ENCODE measurements at places on chromosomes 2 and 18.

DNA sequence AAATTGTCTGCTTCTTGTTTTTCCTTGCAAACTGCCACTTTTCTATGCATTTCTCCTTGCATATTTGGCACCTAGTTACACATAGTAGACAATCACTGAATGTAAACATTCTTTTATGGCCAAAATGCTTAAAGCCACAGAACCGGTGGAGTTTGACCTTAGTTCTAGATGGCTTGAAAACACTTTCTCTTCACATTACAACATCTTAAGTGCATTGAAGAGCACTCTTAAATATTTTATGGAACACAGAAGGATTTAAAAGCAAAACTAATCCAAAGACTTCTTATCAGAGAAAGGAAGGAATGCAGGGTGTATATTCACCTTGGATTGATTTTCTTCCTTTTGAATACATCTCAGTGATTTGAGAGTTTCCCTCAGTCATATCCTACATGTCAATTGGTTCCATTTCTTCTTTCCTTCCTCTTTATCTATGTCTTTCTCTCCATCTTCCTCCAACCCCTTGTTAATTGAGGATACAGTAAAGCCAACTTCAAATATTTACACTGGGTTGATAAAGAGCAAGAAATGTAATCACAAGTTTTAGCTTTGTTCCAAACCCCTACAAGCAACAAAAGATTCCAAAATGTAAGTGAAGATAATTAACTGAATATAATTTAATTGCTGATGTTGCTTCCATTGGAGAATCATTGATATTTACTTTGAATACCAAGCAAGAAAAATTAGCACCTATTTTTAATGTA lies 548.0 kb downstream of the CNTNAP5 start:
- DNase-seq: no peak

DNA sequence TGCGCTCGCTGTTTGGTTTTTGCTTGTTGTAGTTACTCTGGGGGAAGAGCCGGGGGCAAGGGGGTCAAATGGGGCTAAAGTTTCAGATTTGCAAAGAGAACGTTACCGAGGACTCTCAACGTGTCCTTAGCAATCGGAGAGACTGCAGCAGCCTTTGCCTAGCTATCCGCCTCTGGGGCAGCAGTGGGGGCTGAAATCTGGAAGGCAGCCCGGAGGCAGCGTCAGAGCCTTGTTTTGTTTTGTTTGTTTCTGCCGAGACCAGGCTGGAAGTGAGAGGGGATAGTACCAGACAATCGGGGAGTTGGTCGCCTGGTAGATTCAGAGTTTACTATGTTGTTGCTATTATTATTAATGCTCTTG lies 1.2 kb downstream of the CDH20 start:
- no peak for DNase-seq

- DNase-seq: no peak
These were observed 8.6 kb downstream of the OXER1 start for GRCh38 chr2:42755191-42755880.

DNA sequence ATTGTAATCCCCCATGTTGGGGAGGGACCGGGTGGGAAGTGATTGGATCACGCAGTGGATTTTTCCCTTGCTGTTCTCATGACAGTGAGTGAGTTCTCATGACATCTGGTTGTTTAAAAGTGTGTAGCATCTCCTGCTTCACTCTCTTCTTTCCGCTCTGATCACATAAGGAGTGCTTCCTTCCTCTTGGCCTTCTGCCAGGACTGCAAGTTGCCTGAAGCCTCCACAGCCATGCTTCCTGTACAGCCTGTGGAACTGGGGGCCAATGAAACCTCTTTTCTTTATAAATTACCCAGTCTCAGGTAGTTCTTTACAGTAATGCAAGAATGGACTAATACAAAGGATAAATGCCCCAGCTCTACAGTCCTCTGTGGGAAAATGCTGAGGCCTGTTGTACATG lies 437.5 kb upstream of the NXPH2 start:
- DNase-seq: no peak

DNA sequence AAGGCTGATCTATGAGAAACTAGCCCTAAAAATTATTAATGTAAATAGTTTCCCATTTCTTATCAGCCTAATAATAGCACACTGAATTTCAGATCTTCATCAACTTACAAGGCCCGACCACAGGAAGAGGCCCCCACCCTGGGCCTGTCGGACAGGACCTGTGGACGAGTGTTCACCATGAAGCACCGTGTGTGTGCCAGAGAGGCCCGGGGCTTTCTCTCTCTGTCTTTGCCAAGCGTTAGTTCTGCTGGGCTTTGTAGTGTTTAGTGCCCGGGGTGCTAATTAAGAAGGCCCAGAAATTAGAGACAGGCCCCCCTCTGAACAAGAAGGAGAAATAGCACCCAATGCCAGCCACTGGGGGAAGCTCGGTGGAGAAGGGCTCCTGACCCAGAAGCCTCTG lies 265.7 kb downstream of the TWIST2 start:
- DNase-seq: no peak

GRCh38 chr2:205089958-205090357 lies 544.7 kb downstream of the PARD3B start:
- DNase-seq: no peak

GRCh38 chr18:64893349-64893748 lies 744.5 kb upstream of the LINC00305 start:
- no peak for DNase-seq

- DNase-seq: no peak
These were observed 61.1 kb downstream of the EIF5B start for GRCh38 chr2:99398303-99398702.

GRCh38 chr18:51168960-51169662 lies 28.4 kb downstream of the MEX3C start:
- no peak for DNase-seq

DNA sequence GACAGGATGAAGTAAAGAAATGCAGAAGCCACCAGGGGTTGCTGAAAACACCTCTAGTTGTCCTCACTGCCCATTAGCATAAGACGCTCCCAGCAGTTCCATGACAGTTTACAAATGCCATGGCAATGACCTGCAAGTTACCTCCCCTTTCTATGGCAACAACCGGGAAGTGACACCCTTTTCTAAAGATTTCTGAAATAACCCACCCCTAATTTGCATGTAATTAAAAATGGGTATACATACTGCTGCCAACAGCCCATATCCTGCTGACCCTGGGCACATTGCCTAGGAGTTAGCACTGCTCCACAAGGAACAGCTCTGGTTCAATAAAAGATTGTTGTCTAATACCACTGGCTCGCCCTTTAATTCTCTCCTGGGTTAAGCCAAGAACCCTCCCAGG lies 178.3 kb upstream of the LRATD1 start:
- no peak for DNase-seq

GRCh38 chr2:132651115-132652045 lies 18.6 kb downstream of the LYPD1 start:
- DNase-seq: peak; percentile 71

DNA sequence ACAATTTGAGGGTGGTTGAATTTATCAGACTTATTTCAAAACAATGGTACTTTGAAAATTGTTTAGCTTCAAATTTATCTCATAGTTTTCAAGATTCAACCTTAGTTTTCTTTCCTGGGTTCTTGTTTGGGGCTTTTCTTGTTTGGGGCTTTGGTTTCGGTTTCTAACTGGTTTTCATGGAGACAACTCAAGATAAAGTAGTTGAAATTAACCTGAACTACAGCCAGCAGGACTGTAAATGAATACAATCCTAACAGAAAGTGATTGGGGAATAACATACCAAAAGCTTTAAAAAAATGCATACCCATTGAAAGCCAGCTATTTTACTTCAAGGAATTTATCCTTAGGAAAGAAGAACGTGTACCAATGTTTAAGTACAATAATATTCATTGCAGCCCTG lies 133.5 kb upstream of the SLC14A2 start:
- no peak for DNase-seq

GRCh38 chr18:58536534-58537271 lies 92.2 kb downstream of the ALPK2 start:
- DNase-seq: no peak

DNA sequence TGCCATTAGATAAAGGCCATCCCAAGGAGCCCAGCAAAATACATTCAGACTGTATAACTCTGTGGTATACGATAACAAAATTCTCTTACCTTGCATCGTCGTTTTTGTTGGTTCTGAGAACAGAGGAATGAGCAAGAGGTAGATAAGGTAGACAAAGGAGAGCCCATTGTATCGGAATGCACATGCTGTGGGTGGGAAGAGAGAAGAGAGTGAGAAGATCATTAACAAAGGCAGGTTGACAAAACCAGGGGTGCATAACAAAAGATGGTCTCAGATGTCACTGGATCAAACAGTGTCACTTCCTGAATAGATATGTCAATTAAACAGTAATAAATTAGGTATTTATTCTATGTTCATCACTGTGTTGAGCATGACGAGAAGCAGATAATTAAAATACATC lies 83.3 kb downstream of the PIEZO2 start:
- no peak for DNase-seq

DNA sequence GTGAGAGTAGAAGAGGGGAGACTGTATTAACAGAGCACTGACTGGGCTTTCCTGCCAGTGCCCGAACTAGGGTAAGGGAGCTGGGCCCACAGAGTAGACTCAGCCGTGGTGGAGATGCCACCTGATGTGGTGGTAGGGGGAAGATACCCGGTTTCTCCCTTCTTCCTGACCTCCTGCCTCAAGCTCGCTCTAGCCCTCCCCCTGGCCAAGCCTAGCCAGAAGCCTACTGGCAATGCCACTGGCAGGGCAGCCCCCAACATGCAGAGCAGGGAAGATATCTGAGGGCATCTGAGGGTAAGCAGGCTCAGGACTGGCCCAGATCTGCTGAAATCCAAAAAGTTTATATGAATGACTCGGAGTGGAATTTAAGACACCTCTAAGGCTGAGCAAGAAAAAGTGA lies 162.6 kb upstream of the SMAD2 start:
- no peak for DNase-seq

DNA sequence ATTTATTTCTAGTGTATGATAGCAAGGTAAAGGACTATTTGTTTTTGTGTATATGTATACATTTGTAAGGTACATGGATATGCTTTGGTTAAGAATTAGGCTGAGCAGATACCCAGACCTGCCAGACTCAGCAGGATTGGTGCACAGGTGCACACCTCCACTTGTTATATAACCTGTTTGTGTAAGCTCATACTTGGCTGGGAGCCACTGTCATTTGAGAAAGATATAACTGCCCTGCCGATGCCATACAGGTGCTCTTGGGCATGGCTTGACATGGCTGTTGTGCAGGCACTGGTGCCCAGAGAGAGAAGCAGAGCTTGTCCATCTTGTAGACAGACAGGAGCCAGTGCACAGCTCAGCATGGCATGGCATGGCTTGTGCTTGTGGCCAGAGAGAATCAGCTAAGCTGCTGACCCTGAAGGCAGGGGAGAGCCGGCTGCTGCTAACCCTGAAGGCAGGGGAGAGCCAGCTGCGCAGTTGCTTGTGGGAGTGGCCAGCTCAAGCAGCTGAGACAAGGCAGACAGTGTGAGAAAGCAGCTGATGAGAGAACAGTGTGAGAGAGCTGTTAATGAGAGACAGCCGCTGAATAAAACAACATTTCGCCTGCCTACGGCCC lies 136.5 kb downstream of the RNF144A start:
- DNase-seq: no peak

- DNase-seq: peak; percentile 39
These were observed 10.4 kb upstream of the DOCK10 start for GRCh38 chr2:225052703-225053102.

GRCh38 chr18:10893196-10893595 lies 256.2 kb downstream of the PIEZO2 start:
- no peak for DNase-seq

DNA sequence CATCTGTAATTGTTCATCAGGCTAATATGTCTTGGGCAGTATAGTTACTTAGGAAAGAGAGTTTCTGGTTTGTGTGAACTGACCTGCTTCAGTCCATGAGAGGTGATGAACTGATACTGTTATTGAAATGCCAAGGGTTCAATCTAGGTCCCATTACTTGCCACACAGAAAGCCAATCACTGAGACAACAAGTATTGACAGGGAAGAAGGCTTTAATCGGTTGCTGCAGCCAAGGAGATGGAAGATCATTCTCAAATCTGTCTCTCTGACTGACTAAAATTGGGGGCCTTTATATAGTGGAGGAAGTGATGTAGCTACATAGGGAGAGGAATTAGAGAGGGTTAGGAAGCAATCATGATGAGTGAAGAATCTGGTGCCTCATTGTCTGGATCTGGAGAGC lies 19.9 kb upstream of the FAM98A start:
- DNase-seq: no peak

GRCh38 chr2:39413063-39413737 lies 23.9 kb downstream of the MAP4K3 start:
- DNase-seq: no peak

GRCh38 chr18:23422751-23423418 lies 30.2 kb upstream of the RIOK3 start:
- DNase-seq: peak; percentile 16

DNA sequence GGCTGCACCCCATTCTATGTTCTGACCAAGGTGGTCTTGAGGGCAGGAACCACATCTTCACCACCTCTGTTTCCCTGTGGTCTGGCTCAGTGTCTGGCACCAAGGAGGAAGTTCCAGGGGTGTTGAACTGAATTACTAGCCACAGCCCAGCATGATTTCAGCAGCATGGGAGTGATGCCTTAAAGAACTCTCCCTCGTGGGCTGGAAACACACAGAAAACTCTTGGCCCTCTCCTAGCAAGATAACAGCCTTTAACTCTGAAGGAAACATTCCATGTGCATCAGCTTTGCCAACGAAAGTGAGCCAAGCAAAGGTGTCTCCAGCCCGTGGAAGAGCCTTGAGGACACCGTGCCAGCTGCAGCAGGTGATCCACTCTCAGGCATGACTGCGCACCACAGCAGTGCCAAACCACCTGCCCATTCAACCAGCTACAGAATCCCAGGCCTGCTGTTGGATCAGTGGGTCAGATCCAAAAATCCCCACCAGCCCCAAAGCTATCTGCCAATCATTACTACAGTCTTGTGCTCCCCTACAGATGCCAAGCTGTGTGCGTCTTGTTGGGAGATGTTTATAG lies 124.8 kb downstream of the TTC32 start:
- DNase-seq: no peak

GRCh38 chr18:48948112-48949049 lies 2.4 kb downstream of the SMAD7 start:
- DNase-seq: peak; percentile 86

DNA sequence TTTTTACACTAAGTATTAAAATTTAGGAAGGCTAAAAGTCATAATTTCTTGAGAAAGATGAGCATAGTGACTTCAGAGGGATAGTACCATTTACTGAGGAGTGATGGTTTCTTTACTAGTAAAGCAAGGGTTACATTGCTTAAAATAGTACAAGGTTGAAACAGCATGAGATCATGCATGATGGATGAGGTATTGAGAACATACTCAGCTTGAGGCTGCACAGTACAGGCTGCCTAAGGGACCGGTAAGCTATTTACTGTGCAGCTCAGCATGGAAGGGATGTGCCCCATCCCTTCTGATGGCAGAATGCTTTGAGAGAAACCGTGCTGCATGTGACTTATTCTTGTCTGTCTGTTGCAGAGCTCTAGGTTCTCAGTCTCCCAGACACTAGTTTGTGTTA lies 122.1 kb downstream of the EML6 start:
- DNase-seq: peak; percentile 65

DNA sequence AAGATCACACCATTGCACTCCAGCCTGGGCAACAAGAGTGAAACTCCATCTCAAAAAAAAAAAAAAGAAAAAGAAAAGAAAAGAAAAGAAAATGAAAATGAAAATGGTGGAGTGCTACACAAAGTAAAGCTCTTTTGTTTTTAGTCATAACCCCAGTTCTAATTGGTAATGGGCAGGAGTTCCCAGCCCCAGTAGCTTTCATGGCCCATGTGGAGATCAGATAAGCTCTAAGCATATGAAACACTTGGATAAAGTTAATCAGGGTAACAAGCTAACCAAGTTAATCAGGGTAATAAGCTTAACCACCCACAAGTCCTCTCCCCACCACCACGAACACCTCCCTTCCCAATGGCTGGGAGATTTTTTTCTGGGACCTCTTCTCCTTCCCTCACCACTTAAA lies 240.8 kb downstream of the BCL11A start:
- DNase-seq: no peak
